ENCODE measurements at places on chromosomes 4 and X.

DNA sequence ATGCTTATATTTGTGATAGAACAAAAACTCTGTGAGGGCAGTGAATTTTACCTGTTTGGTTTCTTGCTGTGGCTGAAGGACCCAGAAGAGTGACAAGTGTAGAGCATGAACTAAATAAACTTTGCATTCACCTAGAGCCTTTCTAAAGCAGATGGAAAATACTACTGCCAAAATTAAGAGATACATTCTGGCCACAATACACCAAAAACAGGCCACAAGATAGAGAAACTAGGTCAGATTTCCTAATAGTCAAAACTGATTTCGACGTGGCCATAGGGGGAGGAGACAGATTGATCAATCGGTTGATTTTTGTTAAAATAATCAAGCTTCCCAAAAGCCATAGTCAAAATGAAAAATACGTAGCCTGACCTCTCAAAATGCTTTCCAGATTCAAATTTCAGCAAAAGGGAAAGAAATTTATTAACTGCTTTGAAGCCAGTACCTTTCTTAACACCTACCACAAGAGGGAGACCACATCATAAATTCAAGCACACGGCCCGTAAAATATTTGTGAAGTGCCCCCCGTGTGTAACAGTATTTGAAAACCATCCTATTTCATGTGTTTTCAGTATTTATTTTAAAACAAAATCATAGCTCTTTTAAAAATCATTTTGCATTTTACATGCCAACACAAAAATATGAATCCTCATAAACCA lies 132.4 kb downstream of the CORIN start:
- no peaks in the 10 kb centered on the region for H3K36me3 ChIP-seq
- DNase-seq: no peak
- no peak overlapping the region for H3K4me3 ChIP-seq

DNA sequence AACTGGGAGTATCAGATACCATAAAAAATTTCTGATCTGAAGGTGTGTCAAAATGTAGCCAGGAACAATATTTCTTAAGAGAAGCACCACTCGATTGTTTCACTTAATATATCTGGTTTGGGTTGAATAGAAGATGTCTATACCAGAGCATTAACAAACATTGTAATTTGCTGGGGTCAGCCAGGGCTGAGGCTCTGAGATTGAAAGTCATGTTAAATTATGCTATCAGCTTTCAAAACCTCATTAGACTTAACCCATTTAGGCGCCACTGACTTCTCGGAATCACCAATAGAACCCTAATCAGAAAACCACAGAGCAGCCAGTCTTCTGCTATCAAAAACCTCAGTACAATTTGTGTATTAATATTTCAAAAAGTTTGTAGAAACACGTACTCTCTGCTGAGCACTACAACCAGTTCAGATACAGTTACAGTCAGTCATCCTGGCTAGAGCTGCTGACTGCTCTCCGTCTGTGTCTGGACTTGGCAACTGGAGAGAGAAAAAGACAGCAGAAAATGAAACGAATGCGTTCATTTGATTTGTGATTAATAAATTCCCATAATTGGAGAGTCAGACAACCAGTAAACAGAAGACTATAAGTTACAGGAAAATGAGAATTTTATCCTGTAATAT lies 848.6 kb upstream of the PABPC4L start:
- no peak overlapping the region for H3K4me3 ChIP-seq
- no peak for DNase-seq
- H3K27me3 ChIP-seq: no peaks in the 10 kb centered on the region
- no peaks in the 10 kb centered on the region for H3K4me1 ChIP-seq

DNA sequence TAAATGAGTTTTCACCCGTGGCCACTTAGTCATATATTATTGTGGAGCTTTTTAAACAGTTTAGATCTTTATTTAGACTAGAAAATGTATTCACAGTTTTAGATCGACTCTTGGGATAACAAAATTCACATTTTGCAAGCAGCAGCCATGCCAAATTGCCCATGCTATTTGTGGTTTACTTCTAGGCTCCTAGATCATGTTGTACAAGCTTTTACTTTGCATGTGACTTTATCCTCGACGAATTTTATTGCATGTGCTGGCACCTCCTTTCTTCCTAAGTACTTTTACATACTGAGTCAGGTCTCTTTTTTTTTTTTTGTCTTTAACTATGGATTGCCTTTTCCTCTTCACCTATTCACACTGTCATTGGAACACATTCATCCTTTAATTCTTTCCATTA lies 23.2 kb downstream of the BBS12 start:
- H3K36me3 ChIP-seq: no peaks in the 10 kb centered on the region
- peaks cover 13% of the 10 kb centered on the region for H3K4me1 ChIP-seq
- DNase-seq: no peak
- no peak overlapping the region for H3K27ac ChIP-seq
- H3K4me3 ChIP-seq: no peak overlapping the region
- peaks cover 28% of the 10 kb centered on the region for H3K27me3 ChIP-seq

GRCh38 chr4:143294310-143294709 lies 42.4 kb upstream of the GAB1 start:
- no peaks in the 10 kb centered on the region for H3K36me3 ChIP-seq
- no peak overlapping the region for H3K27ac ChIP-seq
- no peak for DNase-seq

DNA sequence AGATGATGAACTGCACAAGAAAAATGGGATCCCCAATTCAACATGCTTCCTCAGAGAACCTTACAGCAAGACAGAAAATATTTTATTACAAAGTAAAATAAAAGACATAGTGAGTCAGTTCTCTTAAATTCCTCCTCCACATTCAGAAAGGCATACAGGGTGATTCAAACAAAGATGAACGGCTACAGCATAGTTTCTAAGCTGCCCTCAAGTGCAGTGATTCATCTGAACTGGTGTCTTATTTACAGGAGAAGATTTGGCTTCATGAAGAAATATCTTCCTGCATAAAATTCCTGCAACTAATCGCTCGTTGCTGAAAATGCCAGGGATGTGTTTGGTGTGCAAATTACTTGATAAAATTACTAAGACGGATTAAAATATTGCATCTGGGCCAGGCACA lies 103.6 kb downstream of the PRKX start:
- no peaks in the 10 kb centered on the region for H3K4me1 ChIP-seq
- no peak overlapping the region for H3K4me3 ChIP-seq
- DNase-seq: no peak
- H3K36me3 ChIP-seq: peaks cover 69% of the 10 kb centered on the region

DNA sequence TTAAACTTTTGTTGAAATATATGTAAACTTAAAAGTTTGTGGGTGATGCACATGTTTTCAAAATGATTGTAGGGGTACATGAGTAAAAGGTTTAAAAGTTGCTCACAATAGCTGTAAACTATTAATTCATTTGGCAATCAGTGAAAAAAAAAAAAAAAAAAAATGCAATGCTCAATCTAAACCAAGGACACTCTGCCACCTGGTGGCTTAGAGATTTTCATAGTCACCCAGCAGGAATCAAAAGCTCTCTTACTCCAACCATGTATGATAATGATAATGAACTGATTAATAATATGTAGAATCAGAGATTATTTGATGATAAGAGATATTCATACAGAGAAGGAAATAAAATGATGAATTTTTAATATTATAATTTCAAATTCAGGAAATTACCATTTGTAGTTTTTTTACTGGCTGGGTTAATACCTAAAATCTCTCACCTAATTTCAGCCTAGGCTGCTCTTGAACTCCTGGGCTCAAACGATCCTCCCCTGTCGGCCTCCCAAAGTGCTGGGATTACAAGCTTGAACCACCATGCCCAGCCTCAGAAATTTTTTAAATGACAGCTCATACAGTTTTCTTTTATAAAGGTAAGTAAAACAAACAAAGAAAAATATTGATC lies 46.9 kb upstream of the SLC25A4 start:
- H3K27me3 ChIP-seq: no peaks in the 10 kb centered on the region
- DNase-seq: no peak
- no peak overlapping the region for H3K4me3 ChIP-seq
- no peak overlapping the region for H3K27ac ChIP-seq
- H3K4me1 ChIP-seq: no peaks in the 10 kb centered on the region
- no peaks in the 10 kb centered on the region for H3K36me3 ChIP-seq
